Stimulated activated CD8-positive, alpha-beta memory T cell treated with anti-CD3 and anti-CD28 coated beads, Interleukin-7, amount 100 ng/mL, for 48 hours (primary cell): ENCODE measurements at places on chromosomes 4 and X.

DNA sequence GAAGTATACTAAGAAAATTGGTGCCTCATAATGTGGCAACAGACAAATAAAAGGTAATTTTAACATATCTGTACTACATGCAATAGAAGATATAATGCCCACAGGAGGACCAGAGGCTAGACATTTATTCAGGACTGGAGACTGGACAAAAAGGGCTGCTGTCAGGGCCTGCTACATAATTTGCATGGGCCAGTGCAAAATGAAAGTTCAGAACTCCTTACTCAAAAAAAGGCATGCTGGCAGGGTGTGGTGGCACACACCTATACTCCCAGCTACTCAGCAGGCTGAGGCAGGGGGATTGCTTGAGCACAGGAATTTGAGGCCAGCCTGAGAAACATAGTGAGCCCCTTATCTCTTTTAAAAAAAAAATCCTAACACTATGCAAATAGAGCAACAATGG, 12.4 kb upstream of the MAOA start:
- DNase-seq: no peak

DNA sequence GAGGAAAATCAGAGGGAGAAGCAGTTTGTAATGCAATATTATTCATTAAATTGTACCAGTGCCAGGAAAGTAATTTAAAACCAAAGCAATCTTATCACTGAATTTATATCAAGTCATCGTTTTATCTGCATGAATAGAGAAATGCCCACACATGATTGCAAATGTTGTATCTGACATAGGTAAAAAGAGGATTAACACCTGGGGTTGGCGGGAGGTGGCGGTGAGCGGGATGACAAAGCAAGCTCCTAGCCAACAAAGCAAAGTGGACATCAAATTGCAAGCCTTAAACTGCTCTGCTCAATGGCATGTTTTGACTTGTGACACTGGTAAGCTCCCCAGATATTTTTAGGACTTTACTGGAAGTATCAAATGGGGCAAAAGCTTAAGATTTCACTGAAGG, 16.4 kb downstream of the HPGD start:
- no peak for DNase-seq

DNA sequence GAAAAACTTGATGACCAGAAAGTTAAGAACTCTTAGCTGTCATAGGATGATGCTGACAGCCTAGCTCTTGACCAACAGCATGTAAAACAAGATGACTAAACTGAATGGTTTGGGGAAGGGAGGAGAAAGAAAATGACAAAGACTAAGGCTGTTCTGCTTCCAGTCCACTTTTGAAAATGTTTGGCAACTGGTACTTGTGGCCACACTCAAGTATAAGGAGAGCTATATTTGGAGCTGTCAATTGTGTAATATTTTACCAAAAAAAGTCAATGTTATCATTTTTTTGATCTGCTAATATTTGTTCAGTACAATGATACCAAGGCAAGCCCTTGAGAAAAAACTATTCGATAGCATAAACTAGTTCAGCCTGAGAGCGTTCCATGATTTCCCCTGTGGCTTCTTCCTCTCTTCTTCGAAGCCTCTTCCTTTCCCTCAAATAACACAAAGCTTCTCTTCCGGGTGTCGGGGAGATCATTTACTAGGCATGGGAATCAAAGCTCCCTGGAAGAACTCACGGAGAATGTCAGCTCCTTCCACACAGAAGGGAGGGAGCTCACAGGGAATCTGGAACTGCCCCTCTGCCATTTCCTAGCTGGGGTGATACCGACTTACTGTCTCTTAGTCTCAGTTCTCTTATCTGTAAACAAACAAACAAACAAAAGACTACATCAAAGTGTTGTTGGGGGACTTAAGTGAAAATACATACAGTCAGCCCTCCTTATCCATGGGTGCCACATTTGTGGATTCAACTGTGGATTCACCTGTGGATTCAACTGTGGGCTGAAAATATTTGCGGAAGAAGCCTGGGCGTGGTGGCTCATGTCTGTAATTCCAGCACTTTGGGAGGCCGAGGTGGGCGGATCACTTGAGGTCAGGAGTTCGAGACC, 82.6 kb downstream of the SCD5 start:
- DNase-seq: no peak

GRCh38 chr4:40038977-40039376, 17.7 kb upstream of the N4BP2 start:
- no peak for DNase-seq

DNA sequence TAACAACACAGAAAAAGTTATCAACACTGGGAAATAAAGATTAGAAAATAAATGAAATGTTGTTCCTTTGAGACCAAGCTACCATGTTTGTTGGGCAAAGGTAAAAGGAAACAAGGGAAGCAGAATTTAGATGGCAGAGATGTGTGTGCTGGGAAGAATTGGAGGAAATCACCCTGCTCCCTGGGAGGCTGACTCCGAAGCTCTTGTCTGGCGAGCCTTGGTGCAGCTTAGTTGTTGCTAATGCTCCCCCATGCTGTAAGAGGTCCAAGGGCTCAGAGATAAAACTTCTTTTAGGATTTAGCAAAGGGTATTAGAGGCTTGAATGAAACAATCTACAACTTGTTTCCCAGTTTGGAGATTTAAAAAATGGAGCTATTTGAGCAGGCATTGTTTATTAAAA, 123.8 kb upstream of the DDIT4L start:
- no peak for DNase-seq

- DNase-seq: no peak
These were observed 62.7 kb downstream of the BMP15 start for GRCh38 chrX:50973199-50973598.
